ENCODE measurements at places on chromosomes 2 and 18.

- no peak for DNase-seq
These were observed 18.1 kb upstream of the DNAH7 start for GRCh38 chr2:196086517-196087368.

GRCh38 chr2:200609028-200609614 is 23.3 kb downstream of the AOX1 start:
- no peak for DNase-seq

- DNase-seq: no peak
These were observed 30.9 kb downstream of the SLC4A3 start for GRCh38 chr2:219658196-219658846.

DNA sequence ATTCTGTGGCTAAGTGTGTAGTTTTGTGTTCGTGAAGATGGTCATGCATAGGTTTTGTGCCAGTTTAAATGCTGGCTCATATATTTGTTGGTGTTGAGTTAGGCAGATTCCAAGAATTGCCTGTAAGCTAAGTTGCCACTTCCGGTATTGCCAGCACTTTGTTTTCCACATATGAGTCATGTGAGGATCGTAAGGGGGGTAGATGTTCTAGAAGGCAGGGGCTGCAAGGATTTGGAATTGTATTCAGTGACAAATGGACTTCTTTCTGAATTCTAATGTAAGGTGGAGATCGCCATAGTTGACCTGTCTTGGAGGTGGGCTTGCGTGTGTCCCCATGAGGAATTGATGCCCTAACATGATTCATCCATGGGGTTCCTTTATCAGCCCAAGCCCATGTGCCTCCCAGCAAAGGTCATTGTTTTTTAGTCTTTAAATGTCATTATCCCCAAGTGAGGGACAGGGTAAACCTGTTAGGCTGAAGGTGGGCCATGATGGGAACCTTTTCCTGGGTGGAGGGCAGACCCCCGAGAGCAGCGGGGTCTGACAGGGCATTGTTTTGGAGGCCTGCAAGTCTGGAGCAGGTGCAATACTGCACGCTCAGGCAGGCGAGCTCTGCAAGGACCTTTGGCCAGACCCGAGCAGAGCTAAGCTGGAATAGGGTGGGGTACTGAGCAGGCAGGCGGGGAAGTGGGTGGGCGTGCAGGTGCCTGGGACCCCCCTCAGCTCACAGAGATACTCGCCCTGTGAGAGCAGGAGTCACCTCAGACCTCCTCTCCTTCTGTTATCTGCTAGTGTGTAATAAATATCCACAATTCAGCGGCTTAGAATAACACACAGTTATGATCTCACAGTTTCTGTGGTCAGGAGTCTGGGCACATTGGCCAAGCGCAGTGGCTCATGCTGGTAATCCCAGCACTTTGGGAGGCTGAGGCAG is 77.4 kb downstream of the LRRFIP1 start:
- no peak for DNase-seq

DNA sequence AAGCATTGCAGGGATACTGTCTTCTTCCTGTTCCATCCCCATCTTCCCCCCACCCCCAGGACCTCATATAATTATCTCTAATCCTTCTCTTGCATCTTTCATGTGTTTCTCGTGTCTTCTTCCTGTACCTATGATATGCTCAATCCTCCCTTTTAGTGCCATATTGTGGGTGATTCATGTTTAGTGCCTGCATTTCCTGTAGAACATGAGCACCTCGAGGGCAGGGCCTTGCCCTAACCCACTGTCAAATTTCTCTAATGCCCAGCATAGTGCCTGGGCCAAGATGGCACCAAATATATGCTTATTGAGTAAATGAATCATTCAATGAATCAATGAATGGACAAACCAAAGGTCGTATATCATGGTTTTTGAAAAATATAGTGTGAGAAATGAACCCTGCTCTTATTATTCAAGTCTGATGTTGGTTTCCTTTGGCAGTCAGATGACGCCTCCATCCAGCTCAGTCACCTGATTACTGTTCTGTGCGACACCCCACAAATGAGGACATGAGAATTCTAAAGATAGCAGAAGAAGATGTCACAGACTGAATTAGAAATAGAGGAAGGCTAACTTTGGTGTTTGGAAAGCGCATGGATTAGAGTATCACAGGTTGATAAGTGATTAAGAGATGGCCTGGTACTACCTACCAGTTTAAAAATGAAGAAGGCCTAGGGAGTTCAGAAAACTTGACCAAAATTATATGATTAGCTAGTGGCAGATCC is 278.4 kb downstream of the PRKCE start:
- DNase-seq: no peak

DNA sequence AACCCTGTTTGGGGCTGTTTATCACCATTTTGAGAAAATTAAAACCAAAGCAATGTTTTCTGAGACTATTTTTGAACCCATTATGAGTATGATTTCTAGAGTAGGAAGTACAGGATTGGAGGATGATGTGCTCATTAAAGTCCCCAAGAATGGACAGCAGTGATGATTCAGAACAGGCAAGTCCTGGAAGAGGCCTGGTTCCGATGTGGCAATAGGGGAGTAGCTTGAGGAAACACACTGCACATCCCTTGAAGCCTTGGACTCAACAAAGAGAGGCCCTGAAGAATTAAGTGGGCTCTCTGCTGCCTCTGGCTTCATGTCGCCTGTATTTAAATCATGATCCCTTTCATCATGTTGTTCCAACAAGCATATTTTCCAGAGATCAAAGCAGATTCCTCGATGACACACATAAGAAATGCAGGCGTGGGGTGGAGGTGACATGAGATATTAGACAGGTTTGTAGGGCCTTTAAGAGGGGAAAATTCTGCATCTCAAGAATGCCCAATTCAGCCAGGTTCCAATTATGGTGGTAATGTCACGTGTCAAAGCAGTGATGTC is 242.2 kb downstream of the FHOD3 start:
- no peak for DNase-seq

GRCh38 chr2:71472019-71472418 is 18.7 kb downstream of the DYSF start:
- DNase-seq: no peak

DNA sequence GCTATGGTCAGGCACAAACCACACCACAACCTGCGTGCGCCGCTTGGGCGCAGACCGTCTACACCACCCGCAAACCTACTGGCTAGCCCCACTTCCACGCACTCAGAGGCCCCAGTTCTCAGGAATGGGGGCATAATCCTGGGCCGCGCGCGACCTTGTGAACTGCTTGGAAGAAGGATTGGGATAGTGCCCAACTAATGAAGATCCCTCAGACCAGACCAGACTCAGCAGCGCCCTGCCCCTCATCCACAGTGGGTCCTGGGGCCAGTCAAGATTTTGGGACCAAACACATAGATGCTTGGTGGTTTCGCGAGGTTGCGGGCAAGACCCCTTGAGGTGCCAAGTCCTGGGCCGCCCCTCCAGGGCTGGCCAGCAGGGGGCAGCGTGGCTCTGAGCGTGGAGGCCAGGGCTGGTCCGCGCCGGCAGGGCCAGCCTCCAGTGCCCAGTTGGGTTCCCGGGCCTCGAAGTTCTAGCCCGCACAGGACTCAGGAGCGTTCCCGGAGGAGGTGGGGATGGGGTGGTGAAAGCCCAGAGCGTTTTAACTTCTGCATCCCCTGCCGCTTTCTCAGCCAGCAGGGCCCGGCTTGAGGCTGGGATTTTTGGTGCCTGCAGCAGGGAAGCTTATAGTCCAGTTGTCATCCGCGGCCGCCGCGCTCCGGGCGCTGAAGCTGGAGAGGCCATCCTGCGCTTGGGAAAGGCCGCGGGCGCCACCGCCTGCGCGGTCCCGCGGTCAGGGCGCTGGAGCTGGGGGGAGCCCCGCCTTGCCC is 8.3 kb downstream of the OSR1 start:
- peak; percentile 36 for DNase-seq

- no peak for DNase-seq
These were observed 52.8 kb downstream of the HYCC2 start for GRCh38 chr2:201018636-201019035.

DNA sequence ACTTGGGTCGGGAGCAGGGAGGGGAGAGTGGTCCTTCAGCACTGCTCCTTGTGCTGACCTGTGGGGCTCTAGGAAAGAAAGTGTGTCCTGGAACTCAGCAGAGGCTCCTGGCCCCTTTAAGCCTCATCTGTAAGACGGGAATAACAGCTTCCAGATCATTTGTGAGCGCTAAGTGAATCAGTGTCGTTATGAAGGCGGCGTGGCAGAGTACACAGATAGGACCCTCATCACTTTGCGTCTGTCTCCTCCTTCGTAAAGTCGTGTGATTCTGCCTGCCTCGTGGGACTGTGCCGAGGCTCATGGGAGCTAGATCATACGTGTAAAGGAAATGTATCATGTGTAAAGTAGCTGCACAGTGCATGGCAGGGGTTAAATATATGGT is 18.6 kb downstream of the COLEC11 start:
- no peak for DNase-seq

DNA sequence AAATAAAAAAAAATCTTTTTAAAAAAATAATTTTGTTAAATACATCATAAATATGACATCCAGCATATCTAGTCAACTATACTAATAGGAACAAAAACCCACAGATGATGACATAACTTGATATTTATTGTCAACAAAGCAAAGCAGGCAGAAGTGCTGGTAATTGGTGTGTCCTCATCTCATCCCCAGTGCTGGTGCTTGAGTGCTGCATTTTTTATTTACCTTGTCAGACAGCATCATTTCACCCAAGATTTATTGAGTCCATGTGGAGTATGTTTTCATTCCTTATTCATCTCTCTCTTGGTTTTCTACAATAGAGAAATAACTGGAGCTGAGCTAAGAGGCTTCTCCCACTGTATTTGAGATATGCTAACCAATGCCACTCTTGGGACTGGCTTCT is 191.6 kb upstream of the SLC14A2 start:
- DNase-seq: no peak

DNA sequence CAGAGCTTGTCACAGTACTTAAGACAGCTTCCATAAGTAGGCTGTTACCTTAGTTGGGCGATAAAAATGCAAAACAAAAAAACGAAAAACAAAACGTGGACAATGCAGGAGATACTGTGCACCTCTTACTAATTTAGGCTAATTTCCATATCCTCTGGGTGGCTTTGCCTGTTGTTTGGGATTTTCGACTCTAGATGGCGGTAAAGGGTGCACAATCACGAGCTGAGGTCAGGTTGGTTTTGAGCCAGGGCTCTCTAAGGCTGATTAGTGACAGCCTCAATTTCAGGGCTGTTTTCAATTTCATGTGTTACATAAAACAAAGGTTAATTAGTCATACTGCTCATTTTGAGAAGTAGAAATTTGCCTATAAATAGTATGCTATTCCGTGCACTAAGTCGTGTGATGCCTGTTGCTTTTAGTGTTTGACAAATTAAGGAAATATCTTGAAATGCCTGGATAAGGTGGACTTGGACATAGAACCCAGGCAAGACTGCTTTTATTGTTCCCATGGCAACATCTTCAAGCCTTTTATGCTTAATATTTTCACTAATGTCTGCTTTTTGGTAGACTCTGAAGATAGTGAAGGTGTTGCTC is 493.1 kb downstream of the SOCS6 start:
- no peak for DNase-seq

- peak; percentile 32 for DNase-seq
These were observed 157.8 kb downstream of the SMAD2 start for GRCh38 chr18:47772374-47773248.

DNA sequence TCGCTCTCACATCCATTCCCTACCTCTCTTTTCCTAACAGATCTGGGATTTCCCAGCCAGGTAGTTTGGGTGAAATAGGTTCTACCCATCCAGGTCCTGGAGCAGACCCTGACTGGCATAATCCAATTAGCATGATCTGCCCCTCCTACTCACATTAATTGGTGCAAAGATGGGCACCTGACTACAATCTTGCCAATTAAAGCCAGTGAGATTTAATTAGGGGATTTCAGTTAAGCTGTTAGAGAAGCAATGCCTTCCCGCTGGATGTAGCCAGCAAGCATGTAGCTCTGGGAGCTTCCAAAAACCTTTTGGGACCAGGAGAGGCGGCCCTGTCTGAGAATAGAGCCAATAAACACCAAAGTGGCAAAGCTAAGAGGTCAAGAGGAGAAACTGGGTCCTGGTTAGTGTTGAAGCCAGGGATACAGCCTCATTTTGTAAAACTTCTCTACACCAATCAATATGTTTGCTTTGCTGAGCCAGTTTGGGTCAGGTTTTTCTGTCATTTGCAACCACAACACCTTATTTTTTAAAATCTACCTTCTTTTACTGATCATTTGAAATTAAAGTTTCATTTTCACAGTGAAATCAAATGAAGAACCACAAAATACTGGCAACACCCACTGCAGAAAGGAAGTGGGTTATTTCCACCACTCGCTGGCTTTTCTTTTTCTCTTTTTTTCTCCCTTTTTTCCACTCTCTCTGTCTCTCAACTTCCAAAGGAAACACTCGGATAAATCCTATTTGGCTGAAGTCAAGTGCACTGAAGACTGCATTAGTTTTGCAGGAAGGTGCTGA is 3.2 kb upstream of the TTC39C start:
- no peak for DNase-seq

DNA sequence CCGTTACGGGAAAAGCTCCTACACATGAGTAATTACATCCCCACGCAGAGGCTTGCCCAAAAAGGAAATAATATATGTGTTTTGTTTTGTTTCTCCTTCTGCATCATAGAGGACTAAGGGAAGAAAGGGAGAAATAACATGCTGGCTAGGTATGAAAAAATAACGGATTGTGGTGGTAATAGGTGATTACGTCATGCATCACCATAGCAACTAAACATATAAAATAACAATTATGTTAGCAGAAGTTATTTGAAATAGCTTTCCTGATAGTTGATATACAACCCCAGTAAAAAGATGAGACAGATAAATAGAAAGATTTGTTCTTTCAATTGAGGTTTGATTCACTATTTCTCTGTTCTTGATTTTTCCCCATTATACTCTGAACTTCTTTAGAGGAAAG is 518.0 kb downstream of the ZNF516 start:
- no peak for DNase-seq

Data from activated T-helper 9 cell treated with anti-CD3 and anti-CD28 coated beads, Interleukin-2, amount 50 U/mL, for 16 hours (primary cell).